Smooth muscle cell of trachea (primary cell): ENCODE measurements at places on chromosomes 2 and 18. TPM values are rescaled to one million over a fixed set of nuclear protein-coding genes. Genes with fewer than 3 reads are reported as not detected.

IGFBP5 gene
- 474 and 2,317 TPM in 2 replicates for total RNA-seq

GPR35 gene
- 0.99 TPM in 1 of 2 replicates, not detected in the other for total RNA-seq

IWS1 gene
- 34.2 and 43.0 TPM in 2 replicates for total RNA-seq

HADHA gene
- total RNA-seq, result 173 and 238 TPM in 2 replicates

TFPI gene
- total RNA-seq, result 135 and 159 TPM in 2 replicates

CDH20 gene
- not detected in 2 replicates for total RNA-seq

KCNJ3 gene
- not detected in 2 replicates for total RNA-seq

SLC25A12 gene
- total RNA-seq, result 21.2 and 32.7 TPM in 2 replicates

SERPINB12 gene
- not detected in 2 replicates for total RNA-seq

FBLN7 gene
- total RNA-seq, result 0.17 and 0.29 TPM in 2 replicates

SOWAHC gene
- total RNA-seq, result 8.3 and 8.6 TPM in 2 replicates

TMEM169 gene
- 0.29 and 0.50 TPM in 2 replicates for total RNA-seq

GAD1 gene
- total RNA-seq, result 0.33 TPM in 1 of 2 replicates, not detected in the other

GAL3ST2 gene
- total RNA-seq, result 0.15 TPM in 1 of 2 replicates, not detected in the other

LRRTM4 gene
- under 0.01 TPM in 1 of 2 replicates, not detected in the other for total RNA-seq

TSPYL6 gene
- under 0.01 TPM in 1 of 2 replicates, not detected in the other for total RNA-seq

PLB1 gene
- total RNA-seq, result 2.0 and 3.8 TPM in 2 replicates

LOXHD1 gene
- not detected in 2 replicates for total RNA-seq

CXCR4 gene
- 1.0 TPM in 1 of 2 replicates, not detected in the other for total RNA-seq

MYL1 gene
- total RNA-seq, result not detected in 2 replicates

REG3A gene
- not detected in 2 replicates for total RNA-seq

KIF3C gene
- total RNA-seq, result 11.3 and 13.6 TPM in 2 replicates

ACAA2 gene
- 45.0 and 57.6 TPM in 2 replicates for total RNA-seq

RGPD4 gene
- not detected in 2 replicates for total RNA-seq

LANCL1 gene
- 56.4 and 78.5 TPM in 2 replicates for total RNA-seq

CABLES1 gene
- total RNA-seq, result 10.2 and 35.7 TPM in 2 replicates

CKAP2L gene
- 0.50 and 15.3 TPM in 2 replicates for total RNA-seq

PDE1A gene
- 26.5 and 75.3 TPM in 2 replicates for total RNA-seq

HDLBP gene
- 1,094 and 1,709 TPM in 2 replicates for total RNA-seq

CNTNAP5 gene
- total RNA-seq, result not detected in 2 replicates

CHST9 gene
- total RNA-seq, result not detected in 2 replicates

ALPG gene
- not detected in 2 replicates for total RNA-seq

TRIM43 gene
- total RNA-seq, result not detected in 2 replicates

SCN9A gene
- total RNA-seq, result 20.5 and 40.9 TPM in 2 replicates

ABCG5 gene
- total RNA-seq, result not detected in 2 replicates

FAP gene
- 112 and 143 TPM in 2 replicates for total RNA-seq

ABCG8 gene
- not detected in 2 replicates for total RNA-seq
